DMS153 (cell line): ENCODE measurements at places on chromosomes 3 and 15.

- peak; percentile 26 for DNase-seq
Measured at GRCh38 chr3:150727653-150728502, 24.2 kb upstream of the ERICH6 start.

GRCh38 chr15:33201491-33202231, 7.1 kb upstream of the FMN1 start:
- DNase-seq: peak; percentile 63

GRCh38 chr15:38503496-38503895, 49.6 kb downstream of the FAM98B start:
- DNase-seq: no peak

DNA sequence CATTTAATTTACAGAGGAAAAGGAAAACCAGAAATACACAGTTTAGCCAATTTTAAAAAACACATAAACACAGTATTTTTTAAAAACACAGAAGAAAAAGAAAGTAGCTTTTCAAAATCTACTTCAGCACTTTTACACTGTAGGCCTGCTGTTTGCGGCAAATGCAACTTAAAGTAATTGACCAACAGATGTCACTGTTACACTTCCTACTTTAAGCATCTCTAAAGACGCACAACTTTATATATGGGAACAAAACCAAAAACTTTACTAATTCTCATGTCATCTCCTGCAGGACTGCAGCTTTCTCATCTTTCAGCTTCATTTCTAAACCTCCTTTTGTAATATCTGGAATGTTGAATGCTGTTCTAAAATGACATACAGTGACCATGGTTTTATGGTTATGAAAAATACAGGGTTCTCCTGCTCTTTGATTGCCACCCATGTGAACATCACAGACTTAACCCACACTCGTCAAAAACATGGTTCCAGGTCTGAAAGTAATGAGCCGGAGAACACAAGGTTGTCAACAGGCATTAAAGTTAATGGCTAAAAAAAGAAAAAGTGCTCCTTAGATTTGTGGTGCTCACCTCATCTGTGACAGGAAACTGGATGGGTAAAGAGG, 107.9 kb downstream of the FMN1 start:
- DNase-seq: no peak

GRCh38 chr15:75052972-75053747, 29.8 kb downstream of the PPCDC start:
- no peak for DNase-seq

DNA sequence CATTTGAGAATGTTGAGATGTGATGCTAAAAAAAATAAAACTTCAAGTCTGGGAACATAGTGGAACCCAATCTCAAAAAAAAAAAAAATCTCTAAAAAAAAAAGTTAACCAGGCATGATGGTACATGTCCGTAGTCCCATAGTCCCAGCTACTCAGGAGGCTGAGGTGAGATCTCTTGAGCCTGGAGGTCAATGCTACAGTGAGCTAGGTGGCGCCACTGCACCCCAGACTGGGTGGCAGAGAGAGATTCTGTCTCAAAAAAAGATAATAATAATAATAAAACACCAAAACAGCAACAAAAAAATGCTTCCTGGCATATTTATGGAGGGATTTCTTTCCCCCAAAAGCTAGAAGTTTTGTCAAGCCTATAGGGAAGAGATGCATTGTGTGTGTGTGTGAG, 361.6 kb downstream of the ROBO1 start:
- no peak for DNase-seq

DNA sequence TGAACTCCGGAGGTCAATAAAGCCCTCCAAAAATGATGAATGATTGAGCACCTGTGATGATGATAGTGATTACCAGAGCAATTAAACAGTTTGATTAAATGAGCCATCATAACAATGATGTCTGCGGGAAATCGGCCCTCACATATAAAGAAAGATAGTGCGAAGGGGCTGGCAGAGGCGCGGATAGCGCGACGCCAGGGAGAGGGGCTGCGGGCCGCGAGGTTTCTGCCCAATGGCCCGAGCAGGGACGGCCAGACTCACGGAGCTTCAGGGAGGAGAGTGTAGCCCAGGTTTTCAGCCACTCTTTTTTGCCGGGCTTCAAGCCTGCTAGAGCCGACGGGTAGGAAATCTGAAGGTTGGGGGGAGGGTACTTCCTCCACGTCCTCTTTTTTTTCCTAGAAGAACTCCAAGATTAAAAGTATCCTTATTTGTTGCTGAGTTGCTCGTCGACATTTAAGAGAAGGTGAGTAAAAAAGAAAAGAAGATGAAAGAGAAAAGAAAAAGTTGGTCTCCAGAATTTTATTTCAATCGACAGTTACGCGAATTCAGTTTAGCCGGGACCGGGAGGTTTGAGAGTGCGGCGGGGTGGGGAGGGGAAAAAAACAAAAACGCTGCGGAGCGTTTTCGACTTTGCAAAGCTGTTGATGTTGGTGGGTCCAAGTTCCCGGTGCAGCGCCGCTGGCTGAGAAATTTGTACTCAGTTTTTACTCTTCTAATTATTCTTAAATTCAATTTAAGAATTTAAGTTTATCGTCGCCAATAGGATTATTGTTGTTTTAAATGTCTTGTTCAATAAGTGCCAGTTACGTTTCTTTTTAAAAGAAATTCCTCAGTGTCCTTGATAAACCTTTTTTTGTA, 2.2 kb upstream of the MEIS2 start:
- DNase-seq: no peak

DNA sequence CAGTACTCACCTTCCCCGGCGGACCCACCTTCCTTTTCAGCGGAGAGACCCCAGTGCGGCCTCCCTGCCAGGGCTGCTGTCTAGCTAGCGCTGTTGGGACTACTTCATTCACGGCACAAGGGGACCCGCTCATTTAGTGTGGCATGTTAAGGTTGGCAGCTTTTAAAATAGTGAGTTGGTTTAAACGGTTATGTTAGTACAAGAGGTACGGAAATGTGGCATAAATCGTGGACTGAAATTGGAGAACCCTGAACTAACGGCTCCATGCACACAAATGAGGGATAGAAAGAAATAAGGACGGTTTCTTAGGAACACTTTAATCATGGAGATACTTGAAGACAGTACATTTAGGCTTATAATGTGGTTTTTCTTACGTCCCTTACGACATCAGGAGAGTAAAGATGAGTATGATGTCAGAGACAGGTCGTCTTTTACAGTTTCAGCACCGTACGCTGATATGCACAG, 752 bp downstream of the CEP63 start:
- DNase-seq: no peak

DNA sequence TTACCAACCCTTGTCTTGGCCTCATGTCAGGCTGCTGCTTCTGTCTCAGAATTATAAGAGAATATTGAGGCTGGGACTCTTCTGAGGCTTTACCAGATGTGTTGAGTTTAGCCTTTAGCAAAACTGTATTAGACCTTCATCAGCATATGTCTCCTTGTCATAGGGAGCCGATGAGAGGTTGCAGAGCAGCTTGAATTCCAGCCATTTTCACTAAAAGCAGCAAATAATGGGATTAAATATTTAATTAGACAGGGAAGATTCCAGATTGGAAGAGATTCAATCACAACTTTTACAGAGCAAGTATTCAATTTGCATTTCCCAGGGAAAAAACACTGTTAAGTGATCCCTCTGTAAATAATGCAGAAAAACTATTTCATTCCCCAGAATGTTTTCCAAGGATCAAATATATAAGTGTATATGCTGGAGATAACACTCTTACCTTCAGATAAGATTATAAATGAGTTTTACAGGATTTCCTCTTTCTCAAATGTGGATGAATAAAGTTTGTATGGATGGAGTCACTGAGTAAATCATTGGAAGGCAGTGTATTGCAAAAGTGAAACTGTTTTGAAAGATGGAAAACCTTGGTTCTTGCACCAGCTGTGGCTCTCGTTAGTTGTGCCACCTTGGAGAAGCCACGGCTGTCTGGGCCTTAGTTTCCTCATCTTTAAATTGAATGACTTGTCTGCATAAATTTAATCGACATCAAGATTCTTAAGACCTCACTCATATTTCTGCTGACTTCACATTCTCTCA, 466.4 kb upstream of the SGO1 start:
- no peak for DNase-seq

DNA sequence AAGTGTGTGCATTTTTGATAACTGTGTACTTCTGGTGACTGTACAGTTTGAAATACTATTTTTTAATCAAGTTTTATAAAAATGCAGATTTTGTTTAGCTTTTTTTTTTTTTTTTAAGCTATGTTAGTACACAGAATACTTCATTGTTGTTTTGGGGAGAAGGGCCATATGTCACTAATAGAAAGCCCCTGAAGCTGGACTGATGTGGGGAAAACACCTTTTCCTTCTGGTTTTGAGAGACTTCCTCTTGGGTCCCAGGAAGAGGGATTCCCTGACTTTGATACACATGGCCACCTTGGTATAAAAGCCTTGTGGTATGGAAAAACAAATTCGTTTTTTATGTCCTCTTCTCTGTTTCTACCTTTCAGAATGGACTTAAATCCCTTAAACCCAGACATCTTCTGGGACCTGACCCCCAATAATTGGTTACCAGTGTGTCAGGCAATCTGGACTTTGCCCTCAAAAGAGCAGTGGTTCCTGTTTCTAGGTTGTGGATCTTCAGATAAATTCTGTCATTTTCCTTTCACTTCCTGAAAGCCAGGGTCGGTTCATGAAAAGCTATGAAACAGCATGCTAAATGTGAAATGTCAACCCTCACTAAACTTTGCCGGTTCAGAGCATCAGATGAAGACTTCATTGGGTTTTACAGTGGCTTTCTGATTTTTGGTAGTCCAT, 31.1 kb upstream of the BLOC1S6 start:
- DNase-seq: no peak

DNA sequence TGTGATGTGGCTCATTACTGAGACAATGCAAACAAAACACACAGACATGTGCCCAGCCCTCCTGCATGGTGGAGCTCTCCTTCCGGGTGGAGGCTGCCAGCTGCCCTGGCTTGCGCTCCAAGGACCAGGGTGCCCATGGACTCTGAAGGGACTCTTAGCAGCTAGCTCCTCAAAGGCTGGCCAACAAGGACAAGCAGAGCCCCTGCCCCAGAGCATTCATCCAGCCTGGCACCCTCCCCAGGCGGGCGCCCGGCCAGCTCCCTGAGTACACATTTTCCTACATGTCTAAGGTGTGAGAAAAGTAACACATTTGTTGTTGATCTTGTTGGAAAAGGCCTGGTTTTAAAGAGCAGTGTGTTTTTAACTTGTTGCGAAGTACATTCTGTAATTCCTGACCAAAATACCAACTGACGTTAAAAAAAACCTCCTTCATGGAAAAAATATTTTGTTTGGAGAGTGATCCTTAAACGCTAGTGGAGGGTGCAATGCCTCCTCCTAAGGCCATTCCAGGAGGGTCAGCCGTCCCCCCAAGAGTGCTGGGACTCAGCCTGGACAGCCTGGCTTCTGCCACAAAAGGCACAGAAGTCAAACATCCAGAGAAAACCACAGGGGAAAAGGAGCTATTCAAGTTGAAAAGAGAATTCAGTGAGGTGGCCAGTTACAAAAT, 86.9 kb downstream of the KLF15 start:
- DNase-seq: peak; percentile 39

DNA sequence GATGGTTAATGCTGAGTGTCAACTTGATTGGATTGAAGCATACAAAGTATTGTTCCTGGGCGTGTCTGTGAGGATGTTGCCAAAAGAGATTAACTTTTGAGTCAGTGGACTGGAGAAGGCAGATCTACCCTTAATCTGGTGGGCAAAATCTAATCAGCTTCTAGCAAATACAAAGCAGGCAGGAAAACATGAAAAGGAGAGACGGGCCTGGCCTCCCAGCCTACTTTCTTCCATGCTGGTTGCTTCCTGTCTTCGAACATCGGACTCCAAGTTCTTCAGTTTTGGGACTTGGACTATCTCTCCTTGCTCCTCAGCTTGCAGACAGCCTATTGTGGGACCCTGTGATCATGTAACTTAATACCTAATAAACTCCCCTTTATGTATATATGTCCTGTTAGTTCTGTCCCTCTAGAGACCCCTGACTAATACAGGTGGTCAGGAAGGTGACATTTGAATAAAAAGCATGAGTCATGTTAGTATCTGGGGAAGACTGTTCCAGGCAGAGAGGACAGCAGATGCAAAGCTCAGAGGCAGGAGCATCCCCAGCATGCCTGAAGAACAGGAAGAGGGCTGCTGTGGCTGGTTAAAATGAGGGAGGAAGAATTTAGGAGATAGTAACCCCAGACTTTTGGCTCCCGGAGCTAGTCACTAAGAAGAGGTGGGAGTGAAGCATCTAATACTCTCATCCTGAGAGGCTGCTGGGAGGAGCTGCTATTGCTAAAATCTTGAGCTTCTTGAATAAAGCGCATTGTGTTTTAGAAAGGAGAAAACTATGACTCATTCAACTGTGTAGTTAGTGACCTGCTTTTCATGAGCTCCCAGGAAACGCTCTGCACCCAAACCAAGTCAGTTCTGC, 207.4 kb upstream of the HES1 start:
- peak; percentile 24 for DNase-seq

DNA sequence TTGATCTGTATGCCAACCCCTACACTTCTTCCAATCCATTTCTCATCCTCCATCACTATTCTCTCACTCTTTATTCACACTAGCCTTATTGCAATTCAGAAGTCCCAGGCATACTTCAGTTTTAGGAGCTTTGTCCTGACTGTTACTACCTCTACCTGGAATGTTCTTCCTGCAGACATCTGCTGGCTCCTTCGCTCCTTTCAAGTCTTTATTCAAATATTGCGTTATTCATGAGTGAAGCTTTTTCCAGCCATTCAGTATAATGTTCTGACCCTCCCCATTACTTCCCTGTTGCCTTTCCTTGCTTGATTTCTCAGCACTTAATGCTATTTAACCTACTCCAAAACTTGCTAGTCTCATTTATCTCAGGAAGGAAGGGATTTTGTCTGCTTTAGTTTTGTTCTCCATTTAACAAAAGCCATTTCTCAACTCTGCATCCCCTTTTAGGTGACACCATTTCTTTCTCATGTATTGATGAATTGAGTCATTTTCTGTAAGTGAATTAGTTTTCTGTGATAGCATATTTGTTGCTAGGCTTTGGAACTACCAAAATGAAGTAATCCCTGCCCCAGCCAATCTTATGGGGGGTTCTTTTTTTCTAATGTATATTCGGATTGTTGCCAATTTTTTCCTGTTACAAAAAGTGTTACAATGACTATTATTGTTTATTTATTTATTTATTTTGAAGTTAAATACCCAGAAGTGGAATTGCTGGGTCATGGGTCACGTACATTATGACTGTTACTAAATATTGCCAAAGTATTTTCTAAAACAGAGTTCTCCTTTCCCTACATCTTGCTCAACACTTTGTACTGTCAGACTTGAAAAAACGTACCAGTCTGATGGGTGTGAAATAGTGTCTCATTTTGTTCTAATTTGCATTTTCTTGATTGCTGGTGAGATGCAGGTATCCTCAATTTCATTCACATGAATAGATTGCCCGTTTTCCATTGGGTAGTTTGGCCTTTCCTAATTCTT, 9.4 kb downstream of the ATP11B start:
- no peak for DNase-seq

- no peak for DNase-seq
Measured at GRCh38 chr3:181316482-181316881, 326.9 kb upstream of the DNAJC19 start.

GRCh38 chr3:188948281-188948996, 223.3 kb upstream of the TPRG1 start:
- DNase-seq: no peak

- no peak for DNase-seq
Measured at GRCh38 chr3:69472093-69472492, 86.2 kb upstream of the FRMD4B start.
